Nasal cavity respiratory epithelium epithelial cell of viscerocranial mucosa (primary cell): ENCODE measurements at places on chromosomes 13 and 19. TPM values are rescaled to one million over a fixed set of nuclear protein-coding genes. Genes with fewer than 3 reads are reported as not detected.

The SUPT20H gene
- total RNA-seq = 34.2 and 54.0 TPM in 2 replicates

The TMPRSS9 gene
- not detected in 2 replicates for total RNA-seq

The CIC gene
- 12.3 and 50.7 TPM in 2 replicates for total RNA-seq

The C19orf67 gene
- 0.14 TPM in 1 of 2 replicates, not detected in the other for total RNA-seq

The LGI4 gene
- not detected in 2 replicates for total RNA-seq

The INAFM1 gene
- 2.1 TPM in 2 replicates for total RNA-seq

The RPS19 gene
- total RNA-seq = 918 and 1,104 TPM in 2 replicates

The ZNF98 gene
- total RNA-seq = 0.07 TPM in 1 of 2 replicates, not detected in the other

The ZNF791 gene
- 12.3 and 20.9 TPM in 2 replicates for total RNA-seq

The UHRF1 gene
- 4.4 and 7.3 TPM in 2 replicates for total RNA-seq
